Coronary artery (tissue), 2 donors: ENCODE measurements at places on chromosomes 16 and 17.

- peak; percentile 99 for DNase-seq
Observed at GRCh38 chr17:67717624-67718324, at the start of gene NOL11. NOL11 (plus strand) TSS chr17:67717936; CDS start chr17:67717948, 12 bp downstream.

GRCh38 chr16:85202631-85203461, 90.6 kb upstream of the CIBAR2 start:
- DNase-seq = peak; percentile 92

DNA sequence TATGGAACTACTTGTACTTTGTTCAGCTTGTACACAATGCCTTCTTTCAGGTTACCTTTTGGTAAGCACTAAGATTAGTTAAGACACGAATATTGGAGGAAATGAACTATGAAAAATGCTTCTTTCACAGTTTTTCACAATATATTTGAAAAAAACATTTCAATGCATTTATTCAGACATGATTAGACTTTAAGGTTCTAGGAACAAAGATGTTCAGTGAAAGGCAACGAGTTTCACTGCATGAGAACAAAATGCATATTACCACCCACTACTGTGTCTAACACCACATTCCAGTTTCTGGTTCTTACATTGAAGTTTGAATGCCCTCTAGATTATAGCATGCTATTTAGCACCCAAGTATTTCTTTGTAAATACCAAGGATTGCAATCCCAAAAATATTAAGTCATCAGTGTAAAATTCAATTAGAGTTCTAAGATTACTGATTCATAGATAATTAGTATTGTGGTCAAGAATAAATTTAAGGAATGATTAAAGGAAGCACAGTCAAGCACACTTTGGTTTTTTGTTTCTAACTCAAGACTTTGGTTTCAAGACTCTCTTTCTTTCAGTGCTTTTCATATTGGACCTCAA, 261.7 kb downstream of the CEP112 start:
- DNase-seq = no peak

- DNase-seq = no peak
Observed at GRCh38 chr17:11389583-11389982, 148.6 kb downstream of the SHISA6 start.

DNA sequence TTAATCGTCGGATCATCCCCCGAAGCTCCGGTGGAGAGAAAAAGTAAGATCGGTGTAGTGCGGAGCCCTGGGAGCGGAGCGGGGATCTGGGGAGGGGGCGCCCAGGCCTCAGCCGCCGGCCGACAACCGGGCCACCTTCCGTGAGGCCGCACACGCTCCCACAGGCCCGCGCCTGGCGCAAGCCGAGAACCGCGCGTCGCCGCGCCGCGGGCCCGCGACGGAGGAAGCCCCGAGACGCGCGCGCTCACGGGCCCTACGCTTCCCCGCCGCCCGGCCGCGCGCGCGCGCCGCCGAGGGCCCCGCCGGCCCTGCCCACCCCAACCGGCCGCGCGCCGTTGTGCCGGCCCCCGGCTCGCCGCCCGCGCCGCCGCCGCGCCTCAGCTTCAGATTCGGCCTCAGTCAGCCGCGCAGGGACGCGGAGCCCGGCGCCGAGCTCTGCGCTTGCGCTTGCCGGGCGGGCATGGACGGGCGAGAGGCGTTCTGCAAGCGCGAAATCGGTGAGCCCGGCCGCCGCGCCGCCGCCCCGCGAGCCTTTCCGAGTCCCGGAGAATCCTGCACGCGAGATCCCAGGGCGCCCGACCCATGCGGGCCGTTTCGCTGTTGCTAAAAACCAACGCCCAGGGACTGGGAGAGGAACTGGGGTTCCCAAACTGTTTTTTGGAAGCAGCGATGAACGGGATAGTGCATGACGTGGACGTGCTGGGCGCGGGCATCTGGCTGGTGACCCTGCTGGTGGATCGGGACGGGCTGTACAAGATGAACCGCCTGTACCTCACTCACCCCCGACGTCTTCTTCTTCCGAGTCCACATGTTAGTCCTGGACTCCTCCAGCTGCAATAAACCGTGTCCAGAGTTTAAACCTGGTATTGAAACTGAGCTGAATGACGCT, 28.0 kb upstream of the LRRC37A start:
- DNase-seq = peak; percentile 85

DNA sequence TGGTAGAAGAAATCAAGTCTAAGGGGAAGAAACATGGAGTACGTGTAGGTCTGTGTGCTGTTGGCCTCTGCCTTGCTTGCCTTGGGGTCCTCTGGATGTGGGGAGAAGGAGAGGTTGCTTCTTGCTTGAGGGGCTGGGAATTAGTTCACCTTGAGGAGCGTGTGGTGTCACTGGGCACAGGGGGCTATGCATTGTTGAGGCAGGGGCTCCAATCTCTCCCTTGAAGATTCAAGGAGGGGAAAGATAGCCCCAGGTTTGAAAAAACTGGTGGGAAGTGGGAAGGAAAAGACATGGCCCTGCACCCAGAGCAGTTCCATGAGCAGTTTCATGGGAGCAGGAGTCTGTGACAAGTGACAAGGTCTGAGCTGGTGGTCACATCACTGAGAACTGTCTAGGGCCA, 103.4 kb downstream of the CYLD start:
- DNase-seq = no peak

DNA sequence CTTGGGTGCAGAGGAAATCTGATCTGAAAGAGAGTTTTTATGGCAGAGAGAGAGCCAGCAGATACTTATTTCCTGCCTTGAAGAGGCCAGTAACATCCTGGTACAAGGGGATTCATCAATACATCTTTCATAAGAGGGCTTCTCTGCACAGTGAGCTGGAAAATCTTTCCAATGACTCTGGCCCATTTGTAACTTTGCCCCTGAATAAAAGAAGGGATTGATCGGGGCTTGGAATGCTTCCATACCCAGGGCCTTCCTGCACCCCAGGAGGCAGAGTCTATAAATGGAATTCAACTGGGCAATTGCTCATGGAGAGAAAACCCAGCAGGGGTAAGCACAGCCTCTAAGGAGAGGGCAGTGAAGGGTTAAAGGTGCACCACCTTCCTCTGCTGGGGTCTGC, 163.3 kb downstream of the XYLT1 start:
- no peak for DNase-seq

- DNase-seq = no peak
Observed at GRCh38 chr17:16818340-16818739, 128.3 kb downstream of the CCDC144A start.
